NCI-H526 (cell line): ENCODE measurements at places on chromosomes 2 and 18.

DNA sequence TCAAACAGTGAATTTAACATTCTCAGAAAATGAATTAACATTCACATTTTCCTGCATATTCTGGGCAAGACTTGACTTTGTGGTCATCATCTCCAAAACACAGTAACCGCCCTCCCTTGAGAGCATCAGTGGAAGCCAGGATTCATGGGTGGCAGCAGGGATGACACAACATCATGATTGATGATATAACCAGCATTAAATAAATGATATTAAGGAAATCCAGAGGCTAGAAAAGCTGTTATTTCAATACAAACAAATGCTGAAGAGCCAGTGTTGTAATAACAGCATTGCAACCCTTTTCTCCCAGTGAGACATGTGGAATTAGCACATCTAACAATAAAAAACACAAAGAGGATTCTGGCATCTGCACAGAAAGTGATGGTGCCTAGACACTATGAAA, 41.1 kb downstream of the CDC42EP3 start:
- no peak for DNase-seq

- no peak for DNase-seq
Observed at GRCh38 chr2:20196053-20196656, 28.8 kb downstream of the SDC1 start.

DNA sequence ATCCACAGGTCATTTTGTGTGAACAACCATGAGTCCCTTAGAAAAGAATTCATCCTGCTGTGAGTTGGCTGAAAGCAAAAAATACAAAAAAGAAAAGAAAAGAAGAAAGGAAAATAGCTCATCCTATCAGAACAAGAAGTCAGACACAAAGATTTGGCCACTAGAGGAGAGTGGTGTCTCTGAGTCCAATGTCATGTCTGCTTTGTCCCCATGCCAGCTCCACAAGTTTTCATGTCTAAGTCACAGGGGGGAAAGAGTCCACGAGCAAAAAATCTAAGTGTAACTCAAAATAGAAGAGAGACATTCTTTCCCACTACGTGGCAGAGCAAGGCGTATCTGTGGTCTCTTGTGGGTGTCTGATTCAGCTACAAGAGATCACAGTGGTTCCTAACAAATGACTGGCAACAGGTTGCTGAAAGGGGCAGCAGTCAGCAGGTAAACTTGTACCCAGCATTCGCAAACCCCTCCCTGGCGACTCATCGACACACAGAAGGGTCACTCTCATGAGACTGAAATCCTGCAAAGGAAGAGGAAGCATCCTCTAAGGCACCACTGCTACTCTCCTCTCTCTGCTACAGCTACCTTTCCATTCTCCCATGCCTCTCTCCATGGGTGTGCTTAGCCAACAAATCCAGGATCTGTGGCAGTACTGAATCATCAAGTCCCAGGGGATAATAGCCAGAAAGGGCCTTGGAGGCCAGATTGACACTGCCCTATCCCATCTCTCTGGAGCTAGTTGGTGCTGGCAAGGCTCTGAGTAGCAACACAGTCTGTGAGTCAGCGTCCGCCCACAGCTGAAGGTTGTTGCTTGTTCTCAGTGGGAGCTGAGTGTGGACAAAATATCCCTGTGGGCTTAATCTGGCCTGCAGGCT, 123.0 kb upstream of the SLC39A10 start:
- no peak for DNase-seq

- no peak for DNase-seq
Observed at GRCh38 chr18:48940854-48941611, 9.7 kb downstream of the SMAD7 start.

- no peak for DNase-seq
Observed at GRCh38 chr2:168632709-168633121, 169.7 kb upstream of the NOSTRIN start.

- DNase-seq = no peak
Observed at GRCh38 chr2:48601349-48601748, 16.3 kb upstream of the GTF2A1L start.

GRCh38 chr2:32902986-32903385, 43.8 kb upstream of the LTBP1 start:
- no peak for DNase-seq

DNA sequence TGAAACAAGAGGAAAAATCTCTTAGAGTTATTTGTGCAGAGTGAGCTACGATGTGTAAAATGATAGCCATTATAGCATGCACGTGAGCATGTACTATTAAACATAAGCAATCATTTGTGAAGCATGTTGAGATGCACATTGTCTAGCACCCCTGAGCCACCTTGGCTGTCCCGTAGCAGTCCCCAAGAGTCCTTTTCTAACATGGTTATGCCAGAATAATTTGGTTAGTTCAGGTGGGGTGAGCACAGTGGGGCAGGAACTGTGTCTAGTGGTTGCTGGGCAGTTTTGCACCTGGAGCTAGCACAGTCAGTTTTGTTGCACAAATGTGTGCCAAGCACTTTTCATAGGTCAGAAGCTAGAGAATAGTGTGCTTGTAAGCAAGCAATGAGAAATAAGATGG, 809.8 kb downstream of the RNF144A start:
- no peak for DNase-seq

GRCh38 chr2:2742726-2743125, 411.7 kb upstream of the MYT1L start:
- no peak for DNase-seq

- DNase-seq = no peak
Observed at GRCh38 chr2:145344076-145344724, 824.3 kb upstream of the ZEB2 start.

- no peak for DNase-seq
Observed at GRCh38 chr2:189204322-189204941, 24.9 kb upstream of the COL5A2 start.

DNA sequence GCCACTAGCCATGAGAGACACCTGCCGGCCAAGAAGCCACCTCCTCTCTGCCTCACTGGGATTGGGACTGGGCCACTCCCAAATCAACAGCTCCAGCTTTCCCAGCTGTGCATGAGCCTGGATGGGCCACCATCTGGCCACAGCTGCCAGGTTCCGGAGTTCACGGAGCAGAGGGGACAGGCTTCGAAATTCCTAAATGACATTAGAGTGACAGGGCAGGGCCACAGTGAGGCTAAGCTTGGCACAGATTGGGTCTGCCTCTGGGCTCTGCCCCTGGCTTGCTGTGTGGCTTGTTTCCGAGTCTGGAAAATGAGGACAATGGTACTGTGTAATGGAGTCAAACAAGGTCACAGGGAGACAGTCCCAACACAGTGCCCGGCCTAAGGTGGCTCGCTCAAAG, 6.5 kb downstream of the DIPK1C start:
- no peak for DNase-seq

DNA sequence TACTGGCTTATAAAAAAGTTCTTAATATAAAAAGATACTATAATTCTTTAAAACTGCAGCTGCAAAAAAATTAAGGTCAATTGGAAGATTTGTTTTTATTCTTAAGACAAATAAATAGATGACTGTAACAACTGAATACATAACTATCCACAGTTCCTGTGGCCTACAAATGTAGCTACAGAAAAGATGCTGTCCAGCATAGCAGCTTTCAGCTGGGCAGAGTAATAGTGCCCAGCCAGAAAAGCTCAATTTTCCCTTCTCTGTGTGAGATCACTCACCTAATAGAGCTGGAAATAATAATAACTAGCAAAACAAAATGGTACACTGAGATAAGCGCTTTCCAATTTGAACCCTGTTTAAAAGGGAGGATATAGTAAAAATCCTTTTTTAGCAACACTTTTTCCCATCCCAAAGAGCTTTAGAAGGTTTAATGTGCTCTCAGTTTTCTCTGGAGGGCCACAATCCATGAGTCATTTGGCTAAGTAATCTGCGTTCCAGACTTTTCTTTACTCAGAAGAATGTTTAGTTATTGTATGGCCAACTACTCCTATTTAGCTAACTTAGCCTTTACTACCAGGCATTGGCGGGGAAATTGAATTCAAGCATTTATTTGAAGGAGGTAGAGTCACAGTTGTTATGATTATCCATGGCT, 158.1 kb upstream of the SLC39A10 start:
- DNase-seq = no peak

GRCh38 chr2:233437439-233437955, 83.2 kb downstream of the DGKD start:
- DNase-seq = no peak

- no peak for DNase-seq
Observed at GRCh38 chr2:120389036-120389391, 43.1 kb downstream of the INHBB start.

DNA sequence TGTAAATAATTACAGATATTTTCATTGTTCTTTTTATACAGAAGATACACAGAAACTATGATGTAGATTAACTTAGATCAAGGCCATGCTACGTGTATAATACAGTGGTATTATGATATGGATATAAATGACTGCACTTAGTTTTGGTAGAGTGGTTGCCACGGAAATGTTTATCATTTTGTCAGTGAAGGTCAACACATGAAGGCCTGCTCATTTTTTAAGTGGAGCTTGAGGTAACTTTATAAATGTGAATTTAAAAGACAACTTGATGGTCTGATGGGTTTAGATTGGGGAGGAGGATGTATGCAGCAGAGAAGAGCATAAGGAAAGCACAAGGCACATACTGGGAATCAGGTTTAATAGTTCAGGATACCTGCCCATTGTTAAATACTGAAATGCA, 14.4 kb upstream of the BBS5 start:
- DNase-seq = no peak

GRCh38 chr18:13306583-13306982, 88.0 kb downstream of the LDLRAD4 start:
- no peak for DNase-seq

DNA sequence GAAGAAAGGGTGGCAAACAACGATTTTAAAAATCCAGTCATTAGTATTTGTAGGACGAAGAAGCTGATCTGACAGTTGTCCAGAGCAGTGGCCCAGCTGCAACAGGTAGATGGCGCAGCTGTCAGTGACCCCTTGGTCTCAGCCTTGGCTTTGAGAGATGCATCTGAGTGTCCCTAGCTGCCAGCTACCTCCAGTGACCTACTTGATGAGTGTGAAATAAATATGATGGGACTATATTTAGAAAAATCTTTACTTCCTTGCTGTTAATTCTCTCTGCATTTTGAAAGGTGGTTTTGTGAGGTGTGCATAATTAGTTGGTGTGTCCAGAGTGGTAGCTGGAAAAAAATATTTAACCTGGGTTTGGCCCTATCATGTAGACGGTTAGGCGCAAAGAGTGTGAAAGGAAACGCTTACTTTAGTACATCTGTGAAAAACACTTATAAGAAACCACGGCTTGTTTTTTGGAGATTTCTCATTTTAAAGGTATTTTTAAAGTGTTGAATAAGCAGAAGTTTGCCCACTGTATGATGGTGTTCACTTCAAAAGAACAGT, 963 bp downstream of the INPP1 start:
- peak; percentile 30 for DNase-seq

DNA sequence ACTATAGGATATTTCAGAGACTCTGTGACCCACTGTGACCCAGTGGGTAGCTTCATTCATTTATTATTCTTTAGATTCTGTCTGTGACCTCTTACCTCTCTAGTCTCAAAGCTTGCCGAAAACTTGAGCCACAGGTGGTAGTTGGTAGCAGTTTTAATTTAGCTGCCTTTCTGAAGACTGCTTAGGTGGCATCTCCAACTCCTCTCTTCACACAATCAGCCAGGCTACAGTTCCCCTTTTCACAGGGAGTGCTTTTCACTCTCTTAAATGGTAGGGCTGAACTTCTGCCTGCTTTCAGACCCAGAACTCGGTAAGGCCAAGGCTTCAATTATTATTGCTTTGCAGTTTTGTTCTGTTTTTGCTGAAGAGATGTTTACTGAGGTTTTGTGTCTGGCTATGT, 349.6 kb downstream of the ARL6IP6 start:
- DNase-seq = no peak

DNA sequence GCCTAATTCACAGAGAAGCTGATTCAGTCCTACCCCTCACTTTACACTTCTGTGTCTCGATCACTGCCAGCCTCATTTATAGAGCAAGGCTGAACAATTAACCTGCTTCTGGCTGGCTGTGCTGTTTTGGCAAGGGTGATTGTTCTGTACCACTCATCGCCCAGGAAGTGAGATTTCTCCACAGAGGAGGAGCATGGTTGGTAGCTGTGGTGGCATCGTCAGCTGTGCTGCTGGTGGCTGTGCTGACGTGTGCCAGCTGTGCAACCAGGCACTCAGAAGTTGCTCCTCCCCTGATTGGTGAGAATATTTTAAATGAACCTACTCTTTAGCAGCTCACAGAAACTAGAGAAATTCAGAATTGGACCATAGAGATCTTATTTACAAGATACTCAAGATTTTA, 158.3 kb downstream of the EML6 start:
- no peak for DNase-seq

DNA sequence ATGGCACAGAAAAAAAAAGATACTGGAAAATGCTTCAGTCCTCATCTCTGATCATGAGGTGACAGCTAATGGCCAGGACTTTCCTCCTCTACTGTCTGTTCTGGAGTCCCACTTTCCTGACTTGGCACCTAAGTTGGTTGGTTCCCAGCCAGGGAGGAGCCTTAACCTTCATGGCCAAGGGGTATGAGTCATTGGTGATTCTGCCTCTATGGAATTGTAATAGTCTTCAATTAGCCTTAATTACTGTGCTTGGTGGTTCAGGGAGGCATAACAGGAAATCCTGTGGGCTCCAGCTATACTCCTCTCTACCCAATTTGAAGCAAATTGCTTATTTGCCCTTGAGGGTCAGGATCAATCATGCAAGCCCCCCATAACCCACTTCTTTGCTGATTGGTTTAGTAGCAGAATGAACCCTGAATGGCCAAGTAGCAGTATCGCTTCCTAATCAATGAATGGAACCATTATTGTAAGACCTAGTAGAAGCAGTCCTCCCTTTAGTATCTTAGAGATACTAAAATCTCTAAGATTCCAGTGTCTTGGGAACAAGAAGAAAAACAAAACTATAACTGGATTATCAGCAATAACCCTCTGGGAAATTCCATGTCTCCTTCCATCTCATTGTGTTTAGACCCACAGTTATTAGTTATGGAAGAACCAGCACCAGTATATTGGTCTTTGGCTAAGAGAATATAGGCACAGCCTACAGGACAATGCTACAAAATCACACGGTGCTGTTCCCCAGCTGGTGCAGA, 109.0 kb downstream of the COL6A3 start:
- no peak for DNase-seq

DNA sequence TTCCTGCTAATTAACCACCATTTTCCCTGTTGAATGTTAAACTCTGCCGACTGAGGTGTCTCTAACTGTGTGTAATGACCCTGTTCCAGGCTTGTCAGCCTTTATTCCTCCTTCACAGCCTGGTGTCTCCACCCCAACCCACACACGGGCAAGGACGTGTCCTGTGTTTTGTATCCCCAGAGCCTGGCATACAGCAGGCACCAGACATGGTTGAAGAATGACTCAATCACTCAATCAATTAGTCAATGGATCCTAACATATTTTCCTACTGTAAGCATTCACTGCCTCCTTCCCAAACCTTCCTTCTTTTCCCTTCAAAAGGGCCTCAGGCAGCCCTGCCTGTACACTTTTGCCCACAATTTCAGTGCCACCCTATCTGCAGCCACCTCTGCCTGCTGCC, 2.7 kb upstream of the TNS1 start:
- no peak for DNase-seq

GRCh38 chr2:136257893-136258292, 139.9 kb upstream of the CXCR4 start:
- no peak for DNase-seq

- DNase-seq = no peak
Observed at GRCh38 chr2:147800316-147800715, 44.5 kb upstream of the ACVR2A start.
